ENCODE measurements at places on chromosomes 4 and X. TPM values are rescaled to one million over a fixed set of nuclear protein-coding genes. Genes with fewer than 3 reads are reported as not detected.

Gene VBP1
- 57.4 TPM for total RNA-seq

DNA sequence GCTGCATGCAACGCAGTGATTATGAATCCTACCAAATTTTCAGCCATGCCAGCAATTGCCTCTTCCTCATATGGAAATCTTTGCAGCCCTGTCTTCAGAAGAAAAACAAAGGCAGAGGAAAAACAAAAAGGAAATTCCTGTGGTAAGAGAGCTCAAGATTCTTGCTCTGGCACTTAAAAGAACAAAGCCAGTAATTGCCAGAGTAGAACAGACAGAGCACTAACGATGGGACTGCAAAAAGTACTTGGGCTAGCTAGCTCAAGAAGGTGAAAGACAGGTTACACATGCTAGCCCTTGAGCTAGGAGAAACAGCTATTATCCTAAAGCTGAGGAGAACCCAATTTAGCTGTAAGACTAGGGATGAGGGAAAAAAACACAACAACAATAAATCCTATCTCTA is 582.3 kb downstream of the KCNIP4 start:
- no peak for DNase-seq

- DNase-seq = no peak
Measured at GRCh38 chrX:131059246-131059645, 1.1 kb downstream of the ARHGAP36 start.

GRCh38 chrX:121869876-121870477 is 822.6 kb downstream of the GLUD2 start:
- DNase-seq = no peak

DNA sequence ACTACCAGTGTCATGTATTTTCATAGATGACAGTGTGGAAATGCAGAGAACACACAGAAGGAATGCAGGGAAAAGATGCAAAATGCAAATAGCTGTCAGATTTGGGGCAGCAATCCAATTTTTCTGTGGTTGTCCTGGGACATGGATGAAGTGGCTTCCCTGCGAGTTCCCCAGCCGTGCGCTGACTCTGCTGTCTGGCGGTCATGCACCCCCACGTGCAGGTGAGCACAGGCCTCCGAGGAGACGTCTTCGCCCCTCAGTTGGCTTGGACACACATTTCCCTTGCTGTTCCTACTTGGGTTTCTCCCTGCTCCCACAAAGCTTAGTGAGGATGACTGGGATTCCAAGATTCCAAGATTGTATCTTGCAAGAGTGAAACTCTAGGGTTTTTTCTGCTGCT is 24.4 kb downstream of the BLOC1S4 start:
- no peak for DNase-seq

DNA sequence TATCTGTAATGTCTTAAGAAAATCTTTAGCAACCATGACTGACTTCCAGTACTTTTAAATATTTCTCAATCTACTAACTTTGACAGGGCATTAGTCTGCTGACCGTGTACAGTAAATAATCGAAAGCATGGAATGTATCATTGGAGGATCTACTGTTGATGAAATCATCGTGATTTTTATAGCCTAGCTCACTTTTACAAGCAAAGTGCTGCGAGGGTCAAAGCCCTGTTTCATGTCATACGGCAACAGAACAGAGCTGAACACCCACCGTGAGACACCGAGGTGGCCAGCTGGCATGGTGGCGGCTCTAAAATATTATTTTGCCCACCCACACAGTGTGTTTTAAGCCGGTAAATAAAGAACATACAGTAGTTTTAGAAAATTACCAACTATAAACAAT is 679.3 kb downstream of the FAT4 start:
- no peak for DNase-seq

DNA sequence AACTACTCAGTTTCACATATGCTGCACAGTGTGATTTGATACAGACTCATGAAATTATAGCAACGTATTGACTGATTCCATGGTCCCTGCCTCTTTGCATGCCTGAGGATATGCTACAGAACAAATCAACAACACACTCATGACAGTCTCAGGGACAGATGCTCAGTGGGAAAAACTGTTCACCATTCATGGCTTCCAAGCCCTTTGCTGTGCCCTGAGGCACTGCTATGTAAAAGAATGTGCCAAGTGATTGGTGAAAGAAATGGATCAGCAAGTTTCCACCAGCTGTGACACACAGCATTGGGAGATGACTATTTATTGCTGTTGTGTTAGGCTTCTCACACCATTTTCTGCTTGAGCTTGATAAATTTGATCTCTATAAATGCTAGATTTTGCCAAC is 825.6 kb upstream of the INTU start:
- no peak for DNase-seq
